MV-4-11 (cell line): ENCODE measurements at places on chromosomes 5 and 9.

- DNase-seq, result no peak
Observed at GRCh38 chr5:180548563-180548962, 42.7 kb downstream of the SCGB3A1 start.

- DNase-seq, result no peak
Observed at GRCh38 chr9:120542701-120543490, 37.1 kb downstream of the CDK5RAP2 start.

- no peak for DNase-seq
Observed at GRCh38 chr5:151384106-151384505, 36.7 kb upstream of the SLC36A2 start.

- DNase-seq, result no peak
Observed at GRCh38 chr5:174601946-174602345, 122.4 kb upstream of the MSX2 start.

GRCh38 chr5:157455057-157455456, 5.0 kb upstream of the NIPAL4 start:
- DNase-seq, result no peak

DNA sequence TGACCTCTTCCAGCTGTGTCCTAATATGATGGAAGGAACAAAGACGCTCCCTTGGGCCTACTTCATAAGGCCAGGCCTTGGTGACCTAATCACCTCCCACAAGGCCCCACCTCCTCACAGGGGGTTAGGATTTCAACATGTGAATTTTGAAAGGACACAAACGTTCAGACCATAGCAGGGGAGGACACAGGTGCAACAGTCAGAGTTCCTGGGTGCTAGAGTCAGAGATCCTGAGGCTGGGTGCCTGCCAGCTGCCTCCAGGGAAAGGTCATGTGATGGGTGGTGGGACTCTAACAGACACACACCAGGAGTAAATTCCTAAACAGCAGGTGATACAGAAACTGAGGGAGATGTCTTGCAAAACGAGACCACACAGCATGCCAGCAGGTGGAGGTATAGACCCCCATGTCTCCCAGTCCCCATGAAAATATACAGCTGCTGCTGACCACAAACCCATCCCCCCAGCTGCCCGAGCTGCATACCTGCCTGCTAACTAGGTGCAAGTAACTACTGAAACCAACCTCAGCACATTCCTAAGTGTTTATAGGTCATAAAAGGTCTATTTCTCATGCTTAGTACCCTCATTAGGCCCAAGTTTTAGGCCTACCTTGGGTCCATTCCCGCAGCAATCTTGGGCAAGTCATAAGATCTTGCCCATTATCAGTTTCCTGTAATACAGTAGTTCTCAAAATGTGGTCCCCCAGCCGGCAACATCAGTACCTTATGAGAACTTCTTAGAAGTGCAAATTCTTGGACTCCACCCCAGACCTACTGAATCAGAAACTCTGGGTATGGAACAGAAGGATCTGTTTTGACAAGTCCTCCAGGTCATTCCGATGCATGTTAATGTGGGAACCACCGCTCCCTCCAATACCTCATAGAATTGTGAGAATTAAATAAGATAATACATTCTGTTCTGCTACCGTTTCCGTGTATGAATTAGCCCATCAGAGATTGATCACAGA, 245.3 kb downstream of the ENC1 start:
- DNase-seq, result no peak

DNA sequence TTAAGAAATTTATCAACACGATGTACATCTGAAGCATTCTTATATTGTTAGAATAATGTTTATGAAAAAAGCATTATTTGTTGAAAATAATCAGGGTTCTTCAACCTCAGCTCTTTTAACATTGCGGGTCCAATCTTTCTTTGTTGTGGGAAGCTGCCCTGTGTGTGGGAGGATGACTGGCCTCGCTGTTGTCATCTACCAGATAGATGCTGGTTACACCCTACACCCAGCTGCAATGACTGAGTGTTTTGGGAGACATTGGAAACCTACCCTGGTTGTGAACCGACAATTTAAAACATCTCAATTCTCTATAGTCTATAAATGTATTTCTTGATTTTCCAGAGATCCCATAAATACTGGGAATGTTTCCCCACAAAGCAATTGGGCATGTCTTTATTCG, 794.2 kb upstream of the CDH10 start:
- DNase-seq, result no peak

DNA sequence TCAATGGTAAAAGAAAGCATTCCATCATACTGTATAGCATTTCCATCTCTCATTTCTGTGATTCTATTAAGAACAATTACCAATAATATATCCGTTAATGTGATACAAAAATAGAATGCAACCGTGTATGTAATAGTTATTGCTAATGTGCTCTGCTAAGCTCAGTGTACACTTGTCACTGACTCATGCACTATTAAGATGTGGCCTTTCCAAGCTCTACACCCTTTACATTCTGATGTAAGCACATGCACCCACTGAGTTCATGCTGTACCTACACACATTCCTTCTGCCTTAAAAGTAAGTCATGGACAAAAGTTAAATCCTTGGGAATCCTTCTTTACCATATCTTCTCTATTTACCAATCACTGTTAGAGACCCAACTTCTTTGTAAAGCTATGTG, 319.1 kb downstream of the ZSWIM6 start:
- no peak for DNase-seq

DNA sequence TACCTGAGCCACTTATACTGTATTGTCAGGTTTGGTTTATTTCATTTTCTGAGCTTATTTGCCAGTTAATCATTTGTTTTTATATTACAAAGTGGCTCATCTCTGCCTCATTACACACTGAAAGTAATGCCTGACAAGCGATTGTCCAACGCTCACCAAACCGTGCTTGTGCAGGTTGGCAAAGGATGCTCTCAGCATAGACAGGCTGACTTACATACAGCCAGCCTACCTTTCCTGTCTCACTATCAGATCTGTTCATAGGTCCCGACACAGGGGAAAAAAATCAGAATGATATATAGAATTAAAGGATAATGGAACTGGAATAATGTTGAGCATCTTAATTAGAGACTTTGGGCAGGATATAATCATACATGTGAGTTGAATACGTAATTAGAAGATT, 739.7 kb upstream of the RIOK2 start:
- no peak for DNase-seq

GRCh38 chr5:73420666-73421065, 27.9 kb downstream of the FOXD1 start:
- peak; percentile 66 for DNase-seq

- DNase-seq, result no peak
Observed at GRCh38 chr9:89483592-89484474, 14.1 kb downstream of the SEMA4D start.

GRCh38 chr9:97740848-97741821, 44.0 kb upstream of the XPA start:
- no peak for DNase-seq

DNA sequence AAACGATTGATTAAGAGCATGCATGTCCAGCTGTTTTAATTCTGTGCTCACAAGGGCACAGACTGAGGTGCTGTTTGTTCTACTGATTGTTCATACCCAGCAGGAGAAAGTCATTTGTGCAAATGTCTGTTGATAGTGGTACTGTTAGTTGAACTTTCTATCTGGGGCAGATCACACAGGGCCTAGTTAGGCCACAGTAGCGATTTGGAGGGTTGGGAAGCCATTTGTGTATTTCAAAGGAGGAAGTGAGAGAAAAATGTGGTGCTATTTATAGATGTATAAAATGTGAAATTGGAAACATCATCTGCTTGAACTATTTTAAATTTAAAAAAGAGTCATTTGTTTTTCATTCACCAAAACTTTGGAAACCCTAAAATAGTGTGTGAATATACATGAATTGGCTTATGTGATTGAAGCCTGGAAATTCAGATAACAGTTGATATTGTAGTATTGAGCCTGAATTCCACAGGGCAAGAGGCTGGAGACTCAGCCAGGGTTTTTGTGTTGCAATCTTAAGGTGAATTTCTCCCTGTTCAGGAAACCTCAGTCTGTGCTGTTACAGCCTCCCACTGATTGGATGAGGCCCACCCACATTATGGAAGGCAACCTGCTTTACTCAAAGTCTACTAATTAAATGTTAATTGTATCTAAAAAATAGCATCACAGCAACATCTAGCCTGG, 162.0 kb upstream of the CDKN2B start:
- DNase-seq, result peak; percentile 90
